ENCODE measurements at places on chromosomes 4 and X.
A peak's percentile ranks its signal among the peaks of the same experiment; 100 is the strongest.

DNA sequence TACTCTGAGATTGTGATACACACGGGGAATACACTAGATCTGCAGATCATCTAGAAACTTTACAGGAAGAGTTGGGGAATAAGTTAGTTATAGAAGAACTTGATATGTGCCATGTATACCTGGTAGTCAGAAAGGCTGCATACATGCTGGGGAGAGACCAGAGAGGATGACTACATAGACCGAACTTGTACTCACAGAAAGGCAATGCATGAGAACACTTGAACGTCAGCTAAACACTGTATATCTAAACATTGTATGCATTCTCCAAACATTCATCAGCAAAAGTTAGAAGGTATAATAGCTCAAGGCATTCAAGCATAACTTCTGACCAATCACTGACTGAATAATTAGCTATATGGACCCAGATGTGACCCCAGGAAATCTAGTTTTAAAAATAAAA is 78.0 kb upstream of the PDHA2 start:
- DNase-seq: no peak

GRCh38 chr4:24949970-24950369 is 37.1 kb upstream of the CCDC149 start:
- no peak for DNase-seq

DNA sequence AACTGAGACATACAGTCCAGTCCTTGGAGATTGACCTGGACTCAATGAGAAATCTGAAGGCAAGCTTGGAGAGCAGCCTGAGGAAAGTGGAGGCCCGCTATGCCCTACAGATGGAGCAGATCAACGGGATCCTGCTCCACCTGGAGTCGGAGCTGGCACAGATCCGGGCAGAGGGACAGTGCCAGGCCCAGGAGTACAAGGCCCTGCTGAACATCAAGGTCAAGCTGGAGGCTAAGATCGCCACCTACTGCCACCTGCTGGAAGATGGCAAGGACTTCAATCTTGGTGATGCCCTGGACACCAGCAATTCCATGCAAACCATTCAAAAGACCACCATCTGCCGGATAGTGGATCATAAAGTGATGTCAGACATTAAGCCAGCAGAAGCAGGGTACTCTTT is 20.4 kb upstream of the FRMPD3 start:
- DNase-seq: peak; percentile 15

DNA sequence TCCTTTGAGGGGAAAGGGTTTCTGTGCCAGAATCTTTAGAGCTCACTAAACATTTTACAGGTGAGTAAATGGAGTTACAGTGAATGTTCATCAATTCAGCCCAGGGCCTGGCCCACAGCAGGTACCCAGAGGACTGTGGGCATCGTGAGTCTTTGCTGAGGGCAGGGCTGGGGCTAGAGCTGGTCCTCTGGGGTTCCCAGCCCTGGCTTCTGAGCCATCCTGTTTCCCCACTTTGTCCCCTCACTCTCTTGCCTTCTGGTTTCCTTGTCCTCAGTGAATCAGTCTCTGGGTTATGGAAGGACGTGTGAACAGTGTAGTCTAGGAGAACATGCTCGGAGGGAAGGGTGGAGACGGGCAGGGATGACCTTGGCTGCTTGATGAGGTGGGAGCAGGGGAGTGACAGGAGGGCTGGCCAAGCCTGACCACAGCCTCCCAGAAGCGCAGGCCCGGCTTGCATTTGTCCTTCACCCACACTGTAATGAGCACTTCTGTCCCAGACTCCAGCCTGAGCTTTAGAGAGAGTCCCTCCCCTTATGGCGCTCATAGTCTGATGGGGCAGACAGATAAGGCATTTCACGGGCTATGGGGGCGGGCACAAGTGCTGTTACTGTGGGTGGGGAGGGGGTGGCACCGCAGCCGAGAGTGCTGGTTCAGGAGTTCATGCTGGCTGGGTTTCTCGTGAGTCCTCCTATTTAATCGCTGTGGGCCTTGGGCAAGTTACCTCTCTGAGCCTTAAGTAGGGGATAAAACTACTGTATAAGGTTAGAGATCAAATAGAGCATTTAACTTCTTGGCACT is 17.3 kb downstream of the TBC1D14 start:
- DNase-seq: no peak

DNA sequence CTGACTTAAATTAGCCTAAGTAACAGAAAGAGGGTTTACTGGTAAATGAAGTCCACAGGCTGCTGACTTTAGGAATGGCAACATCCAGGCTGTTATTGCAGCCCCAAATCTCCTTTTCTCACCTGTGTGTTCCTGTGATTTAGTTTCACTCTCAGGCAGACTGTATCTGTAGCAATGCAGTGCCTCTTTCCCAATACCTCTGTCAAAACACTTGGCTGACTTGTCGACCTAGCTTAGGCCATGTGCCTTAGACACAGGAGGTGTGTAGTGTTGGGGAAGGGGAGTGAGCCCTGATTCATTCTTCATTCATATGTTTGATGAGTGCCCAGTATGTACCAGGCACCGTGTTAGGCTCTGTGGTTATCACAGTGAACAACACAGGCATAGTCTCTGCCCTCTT is 46.9 kb downstream of the JADE3 start:
- DNase-seq: no peak

DNA sequence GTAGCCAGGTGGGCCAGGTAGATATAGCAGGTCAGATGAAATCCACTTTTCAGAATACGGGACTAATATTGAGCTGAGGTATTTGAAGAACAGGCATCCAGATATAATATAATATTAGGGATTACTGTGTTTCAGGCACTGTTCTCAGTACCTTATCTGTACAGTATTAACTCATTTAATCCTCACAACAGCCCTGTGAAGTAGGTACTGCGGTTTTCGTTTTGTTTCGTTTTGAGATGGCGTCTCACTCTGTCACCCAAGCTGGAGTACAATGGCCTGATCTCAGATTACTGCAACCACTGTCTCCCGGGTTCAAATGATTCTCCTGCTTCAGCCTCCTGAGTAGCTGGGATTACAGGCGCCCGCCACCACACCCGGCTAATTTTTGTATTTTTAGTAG is 129.6 kb downstream of the IL1RAPL2 start:
- DNase-seq: no peak

DNA sequence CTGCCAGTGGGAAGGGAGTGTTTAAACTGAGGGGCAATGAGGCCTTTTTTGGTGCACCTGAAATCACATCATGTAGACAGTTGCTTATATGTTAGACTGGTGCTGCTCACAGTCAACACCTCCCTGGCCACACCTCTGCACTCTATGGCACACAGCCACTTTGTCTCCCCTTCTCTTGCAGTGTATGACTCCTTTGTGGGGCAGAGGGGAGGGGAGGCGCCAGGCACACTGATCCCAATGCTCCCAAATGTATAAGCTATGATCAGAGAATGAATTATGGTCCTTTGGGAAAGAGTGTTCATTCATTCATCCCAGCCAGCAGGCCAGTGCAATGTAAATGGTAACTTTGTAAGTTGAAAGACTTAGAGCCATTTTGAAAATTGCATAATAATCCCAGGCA is 4.6 kb upstream of the GPC3 start:
- no peak for DNase-seq
